HFFc6 (cell line): ENCODE measurements at places on chromosomes 13 and 19. TPM values are rescaled to one million over a fixed set of nuclear protein-coding genes. Genes with fewer than 3 reads are reported as not detected.

- no peak for DNase-seq
Observed at GRCh38 chr13:51997641-51998330, 13.5 kb downstream of the ATP7B start.

GRCh38 chr19:17658666-17659065 lies 29.5 kb downstream of the UNC13A start:
- DNase-seq, result no peak

DNA sequence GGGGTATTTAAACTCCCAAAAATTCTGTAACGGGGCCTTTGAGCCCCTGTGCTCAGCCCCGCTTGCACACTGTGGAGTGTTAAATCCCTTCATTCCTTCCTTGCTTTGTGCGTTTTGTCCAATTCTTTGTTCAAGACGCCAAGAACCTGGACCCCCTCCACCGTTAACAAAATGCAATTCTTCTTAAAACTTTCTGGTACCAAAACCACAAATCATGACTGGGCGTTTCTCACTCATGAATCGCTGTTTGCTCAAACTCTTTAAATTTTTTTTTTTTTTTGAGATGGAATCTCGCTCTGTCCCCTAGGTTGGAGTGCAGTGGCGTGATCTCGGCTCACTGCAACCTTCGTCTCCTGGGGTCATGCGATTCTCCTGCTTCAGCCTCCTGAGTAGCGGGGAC lies 881 bp downstream of the ZNF20 start:
- DNase-seq, result no peak

DNA sequence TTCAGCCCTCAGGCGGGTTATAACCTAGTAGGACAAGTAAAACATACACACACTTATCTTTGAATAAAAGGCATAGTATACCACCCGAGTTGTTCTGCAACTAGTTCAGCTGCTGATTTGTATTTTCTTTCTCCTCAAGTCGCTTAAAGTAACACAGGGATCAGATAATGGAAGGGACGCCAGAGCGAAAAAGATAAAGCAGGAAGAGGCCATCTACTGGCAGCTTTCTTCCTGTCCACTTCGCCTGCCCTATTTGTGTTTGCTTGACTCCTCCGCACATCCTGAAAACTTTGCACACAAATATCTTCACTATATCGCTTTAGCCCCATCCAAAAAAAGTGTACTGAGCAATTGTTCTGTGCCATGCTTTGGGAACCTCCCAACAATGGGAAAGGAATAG lies 238.0 kb upstream of the SOX21 start:
- DNase-seq, result no peak

The CHST8 gene
- total RNA-seq, result not detected in 3 replicates

The GEMIN7 gene
- total RNA-seq, result 36.8 to 48.7 TPM (median 39.5 TPM) in 3 replicates

- DNase-seq, result no peak
Observed at GRCh38 chr13:40241125-40241798, 425.2 kb downstream of the FOXO1 start.

The LILRB1 gene
- not detected in 3 replicates for total RNA-seq

The PDX1 gene
- total RNA-seq, result not detected in 3 replicates

DNA sequence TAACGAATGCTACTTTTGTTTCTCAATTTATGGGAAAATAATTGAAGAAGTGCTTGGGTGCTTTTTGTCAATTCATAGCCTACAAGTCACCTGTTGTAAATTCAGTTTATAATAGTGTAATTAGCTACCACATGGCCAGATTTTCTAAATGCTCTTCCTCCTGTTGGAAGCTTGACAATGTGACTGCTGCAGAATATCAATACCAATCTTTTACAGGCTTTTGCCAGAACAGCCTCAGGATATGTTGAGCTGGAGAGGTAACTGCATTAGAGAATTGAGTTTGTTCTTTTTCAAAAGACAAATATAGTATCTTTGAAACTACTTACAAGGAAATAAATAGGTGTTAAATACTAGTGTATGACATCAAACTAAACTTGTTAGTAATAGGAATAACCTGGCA lies 277.8 kb downstream of the POU4F1 start:
- DNase-seq, result no peak

The BCAM gene
- total RNA-seq, result 6.1 to 7.8 TPM (median 6.1 TPM) in 3 replicates

GRCh38 chr19:8254286-8255001 lies 45.3 kb downstream of the CERS4 start:
- DNase-seq, result no peak

- DNase-seq, result no peak
Observed at GRCh38 chr13:112747256-112747655, 57.4 kb downstream of the ATP11A start.
